Pancreas (tissue), 10 donors: ENCODE measurements at places on chromosomes 4 and X.

GRCh38 chrX:131202766-131203165, 86.3 kb downstream of the IGSF1 start:
- H3K27ac ChIP-seq, result no peak overlapping the region
- H3K4me3 ChIP-seq, result no peak overlapping the region
- H3K27me3 ChIP-seq, result no peaks in the 10 kb centered on the region
- no peaks in the 10 kb centered on the region for H3K36me3 ChIP-seq

DNA sequence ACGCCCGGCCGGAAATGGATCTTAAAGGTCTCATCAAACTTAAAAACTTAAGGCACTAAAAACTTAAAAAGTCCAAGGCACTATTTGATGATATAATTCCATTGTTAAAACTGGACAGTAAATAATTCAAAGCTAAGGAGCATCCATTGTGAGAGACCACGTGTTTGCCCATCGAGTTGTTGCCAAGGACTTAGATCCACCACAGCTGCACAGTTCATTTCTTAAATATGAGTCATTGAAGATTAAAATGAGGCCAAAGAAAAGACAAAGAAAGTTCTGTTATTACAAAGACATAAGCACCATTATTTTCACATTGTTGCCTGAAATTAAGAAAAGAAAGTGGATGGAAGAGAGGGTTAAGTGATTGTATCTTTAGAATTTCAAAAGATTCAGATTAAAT, 411.5 kb upstream of the FTHL17 start:
- H3K27ac ChIP-seq, result no peak overlapping the region
- no peaks in the 10 kb centered on the region for H3K36me3 ChIP-seq
- H3K4me1 ChIP-seq, result no peaks in the 10 kb centered on the region
- H3K27me3 ChIP-seq, result peaks cover 3% of the 10 kb centered on the region

GRCh38 chrX:9857575-9858474, 71.6 kb downstream of the SHROOM2 start:
- H3K27ac ChIP-seq, result no peak overlapping the region
- H3K27me3 ChIP-seq, result no peaks in the 10 kb centered on the region
- H3K4me1 ChIP-seq, result no peaks in the 10 kb centered on the region
- H3K4me3 ChIP-seq, result no peak overlapping the region
- no peak for DNase-seq

DNA sequence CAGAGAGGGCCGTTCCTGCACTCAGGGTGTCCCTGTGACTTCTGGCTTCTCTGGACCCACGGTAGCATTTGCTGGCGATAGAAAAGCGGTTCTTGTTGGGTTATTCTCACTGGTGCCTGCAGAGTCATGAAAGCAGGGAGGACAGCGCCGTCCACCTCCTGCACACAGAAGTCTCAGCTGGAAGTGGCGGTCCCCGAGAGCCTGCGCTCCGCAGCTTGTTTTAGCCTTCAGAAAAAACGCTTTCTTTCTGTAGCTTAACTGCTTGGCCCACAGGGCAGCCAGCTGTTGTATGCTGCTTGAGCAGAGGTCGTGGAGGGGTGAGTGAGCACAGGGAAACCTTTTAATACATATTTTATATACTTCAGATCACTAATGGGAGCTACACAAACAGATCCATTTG, 400.7 kb upstream of the FAT1 start:
- no peaks in the 10 kb centered on the region for H3K27me3 ChIP-seq
- H3K4me1 ChIP-seq, result no peaks in the 10 kb centered on the region
- no peaks in the 10 kb centered on the region for H3K36me3 ChIP-seq
- H3K27ac ChIP-seq, result no peak overlapping the region
- no peak for DNase-seq

GRCh38 chrX:27555514-27555913, 34.6 kb upstream of the DCAF8L2 start:
- no peak overlapping the region for H3K4me3 ChIP-seq
- H3K4me1 ChIP-seq, result no peaks in the 10 kb centered on the region
- H3K36me3 ChIP-seq, result no peaks in the 10 kb centered on the region
- H3K27me3 ChIP-seq, result no peaks in the 10 kb centered on the region
